AG04450 (cell line): ENCODE measurements at places on chromosomes 1 and 21. TPM values are rescaled to one million over a fixed set of nuclear protein-coding genes. Genes with fewer than 3 reads are reported as not detected.

Gene SLC9C2
- polyA plus RNA-seq = not detected in 2 replicates

Gene CATSPERE
- 0.36 and 0.58 TPM in 2 replicates for polyA plus RNA-seq

Gene IL23R
- not detected in 2 replicates for polyA plus RNA-seq

Gene RHBDL2
- 0.32 and 0.33 TPM in 2 replicates for polyA plus RNA-seq

Gene ANKRD34A
- polyA plus RNA-seq = 0.83 and 1.2 TPM in 2 replicates
